NCI-H510A (cell line): ENCODE measurements at places on chromosomes 7 and 10.

DNA sequence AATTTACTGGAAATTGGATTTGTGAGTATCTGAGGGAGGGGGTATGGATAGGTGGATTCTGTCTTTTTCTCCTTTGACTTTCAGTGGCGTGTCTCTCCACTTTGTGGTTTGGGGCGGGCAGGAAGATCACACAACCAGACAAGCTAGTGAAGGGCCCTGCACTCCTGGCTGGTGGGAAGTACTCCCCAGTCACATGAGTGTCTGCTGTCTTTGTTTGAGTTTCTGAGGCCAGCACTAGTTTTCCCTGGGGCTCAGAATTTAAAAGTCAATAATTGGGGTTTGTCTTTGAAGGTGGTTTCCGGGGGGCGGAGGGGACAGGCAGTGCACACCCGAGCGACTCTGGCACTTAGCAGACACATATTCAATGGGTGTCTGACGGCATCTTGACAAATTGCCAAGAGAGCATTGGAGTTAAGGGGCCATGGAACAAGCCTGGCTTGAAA is 120.1 kb downstream of the WDFY4 start:
- peak; percentile 32 for DNase-seq

GRCh38 chr7:1223196-1223981 is 9.3 kb upstream of the UNCX start:
- DNase-seq, result no peak

DNA sequence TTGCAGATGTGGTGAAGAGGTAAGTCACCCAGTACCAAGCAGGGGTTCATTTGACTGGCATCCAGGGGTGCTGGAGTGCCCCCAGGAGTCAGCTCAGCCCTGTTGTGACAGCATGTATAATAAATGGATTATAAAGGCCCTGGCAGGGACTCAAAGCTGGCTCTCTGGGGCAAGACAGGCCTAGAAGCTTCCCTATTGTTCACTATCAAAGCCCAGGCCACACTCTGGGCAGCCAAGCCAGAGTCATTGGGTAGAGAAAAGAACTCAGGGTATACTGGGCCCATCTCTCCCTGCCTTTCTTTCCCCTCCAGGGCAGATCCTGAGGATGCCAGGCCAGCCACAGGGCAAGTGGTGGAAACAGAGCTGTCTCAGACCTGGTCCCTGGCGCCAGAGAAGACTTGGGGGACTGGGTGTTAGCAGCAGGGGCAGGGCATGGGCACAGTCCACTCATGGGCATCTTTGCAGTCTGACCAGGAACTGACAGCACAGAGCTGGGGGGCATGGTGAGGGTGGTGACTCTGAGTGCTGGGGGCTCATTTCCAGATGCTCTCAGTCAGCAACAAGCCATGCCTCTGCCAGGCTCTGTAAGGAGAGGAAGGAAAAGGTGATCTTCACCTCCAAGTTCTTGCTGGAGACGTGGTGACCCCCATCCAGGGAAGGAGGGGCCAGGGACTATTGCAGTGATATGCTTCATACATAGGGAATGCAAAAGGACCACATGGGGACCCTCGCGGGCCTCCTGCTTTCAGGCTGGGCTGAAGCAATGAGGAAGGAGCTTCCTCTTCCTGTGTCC is 11.7 kb downstream of the RBP3 start:
- no peak for DNase-seq

DNA sequence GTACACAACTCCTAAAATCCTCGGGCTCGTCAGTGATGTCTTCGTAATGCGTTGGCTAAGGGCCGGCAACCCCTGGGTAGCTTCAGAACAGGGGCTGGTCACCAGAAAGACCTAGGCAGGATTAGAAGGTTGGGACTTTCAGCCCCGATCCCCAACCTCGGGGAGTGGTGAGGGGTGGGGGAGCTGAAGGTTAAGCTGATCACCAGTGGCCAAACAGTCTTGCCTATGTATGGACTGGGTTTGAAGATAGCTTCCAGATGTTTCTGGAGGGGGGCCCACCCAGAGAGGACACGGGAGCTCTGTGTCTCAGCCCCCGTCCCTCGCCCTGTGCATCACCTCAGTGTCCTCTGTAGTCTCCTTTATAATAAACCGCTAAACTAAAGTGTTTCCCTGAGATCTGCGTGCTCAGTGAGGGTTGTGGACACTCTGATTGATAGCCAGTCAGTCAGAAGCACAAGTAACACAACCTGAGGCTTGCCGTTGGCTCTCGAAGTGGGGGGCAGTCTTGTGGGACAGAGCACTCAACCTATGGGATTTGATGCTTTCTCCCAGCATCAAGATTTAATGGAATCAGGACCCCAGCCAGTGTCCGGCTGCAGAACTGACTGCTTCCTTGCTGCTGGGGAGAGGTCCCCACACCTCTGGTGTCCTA is 10.0 kb downstream of the PPP2R2D start:
- DNase-seq, result no peak

DNA sequence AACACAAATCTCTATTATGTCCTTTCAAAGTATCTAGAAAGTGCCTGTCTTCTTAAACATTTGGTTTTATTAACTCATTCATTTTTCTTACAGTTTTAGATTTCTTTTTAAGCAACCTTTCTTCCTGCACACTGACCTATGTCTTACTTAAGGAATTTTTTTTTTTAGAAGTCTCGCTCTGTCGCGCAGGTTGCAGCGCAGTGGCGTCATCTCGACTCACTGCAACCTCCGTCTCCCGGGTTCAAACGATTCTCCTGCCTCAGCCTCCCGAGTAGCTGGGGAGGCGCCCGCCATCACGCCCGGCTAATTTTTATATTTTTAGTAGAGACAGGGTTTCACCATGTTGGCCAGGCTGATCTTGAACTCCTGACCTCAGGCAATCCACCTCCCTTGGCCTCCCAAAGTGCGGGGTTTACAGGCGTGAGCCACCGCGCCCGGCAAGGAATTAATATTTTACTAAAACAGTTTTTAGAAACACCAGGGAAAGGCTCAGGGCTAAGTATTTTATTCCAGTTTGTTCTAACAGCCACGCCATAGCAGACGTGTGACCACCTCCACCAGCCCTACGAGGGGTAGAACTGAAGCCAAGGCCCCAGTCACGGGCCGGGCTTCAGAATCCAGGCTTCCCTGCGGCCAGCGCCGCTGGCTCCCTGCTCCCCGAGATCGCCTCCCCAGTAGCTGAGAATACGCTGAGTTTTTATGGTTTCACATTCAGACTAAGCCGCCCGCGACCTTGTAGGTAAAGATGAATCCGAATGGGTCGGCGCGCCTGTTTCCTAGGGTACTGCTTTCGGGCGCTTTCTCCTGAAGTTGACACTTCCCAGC is 941 bp upstream of the LUC7L2 start:
- DNase-seq, result no peak

DNA sequence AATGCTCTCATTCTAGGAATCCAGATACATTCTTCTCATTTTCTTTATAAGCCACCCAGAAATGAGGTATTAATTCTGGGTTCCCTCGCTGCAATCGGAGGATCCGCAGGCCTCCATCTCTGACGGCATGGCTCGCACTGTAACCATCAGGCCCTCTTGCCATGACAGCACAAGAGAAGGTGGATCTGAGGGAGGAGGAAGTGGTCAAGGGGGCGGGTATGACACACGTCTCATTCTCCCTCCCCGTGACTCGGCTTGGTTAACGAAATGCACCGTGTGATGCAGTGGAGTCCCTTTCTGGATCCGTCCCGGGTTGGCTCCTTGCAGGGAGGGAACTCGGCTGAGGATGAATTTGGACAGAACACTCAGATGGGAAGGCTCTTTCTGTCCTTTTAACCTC is 280.2 kb downstream of the TCERG1L start:
- no peak for DNase-seq
